Prostate gland (tissue), 2 donors: ENCODE measurements at places on chromosomes 1 and 21.
A peak's percentile ranks its signal among the peaks of the same experiment; 100 is the strongest.

- DNase-seq = no peak
Measured at GRCh38 chr1:5905436-5905835, 86.8 kb downstream of the NPHP4 start.

- no peak for DNase-seq
Measured at GRCh38 chr1:174359454-174359805, 88.3 kb upstream of the GPR52 start.

DNA sequence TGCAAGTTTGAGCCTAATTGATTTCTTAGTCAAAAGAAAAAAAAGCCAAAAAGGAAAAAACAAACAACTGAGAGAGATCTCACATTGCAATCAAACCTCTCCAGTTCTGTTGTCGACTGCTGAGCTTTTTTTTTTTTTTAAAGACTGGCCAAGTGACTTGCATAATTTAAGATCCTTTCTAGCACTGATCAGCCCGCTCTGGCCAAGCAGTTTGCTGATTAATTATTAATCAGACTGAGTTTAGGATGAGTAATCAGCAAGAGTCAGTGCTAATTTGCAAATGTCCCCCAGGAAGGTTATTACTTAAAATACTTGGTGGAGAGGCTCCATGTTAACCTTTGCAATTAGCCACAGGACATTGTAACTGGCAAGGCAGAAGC is 39.3 kb downstream of the HMGB4 start:
- DNase-seq = no peak

- no peak for DNase-seq
Measured at GRCh38 chr1:183907070-183907469, 102.2 kb downstream of the RGL1 start.

GRCh38 chr1:156383023-156383422 is 14.0 kb downstream of the RHBG start:
- peak; percentile 32 for DNase-seq

- peak; percentile 84 for DNase-seq
Measured at GRCh38 chr1:43763497-43763973, 56.2 kb downstream of the ST3GAL3 start.

- DNase-seq = no peak
Measured at GRCh38 chr21:44397431-44398031, 44.1 kb downstream of the TRPM2 start.

DNA sequence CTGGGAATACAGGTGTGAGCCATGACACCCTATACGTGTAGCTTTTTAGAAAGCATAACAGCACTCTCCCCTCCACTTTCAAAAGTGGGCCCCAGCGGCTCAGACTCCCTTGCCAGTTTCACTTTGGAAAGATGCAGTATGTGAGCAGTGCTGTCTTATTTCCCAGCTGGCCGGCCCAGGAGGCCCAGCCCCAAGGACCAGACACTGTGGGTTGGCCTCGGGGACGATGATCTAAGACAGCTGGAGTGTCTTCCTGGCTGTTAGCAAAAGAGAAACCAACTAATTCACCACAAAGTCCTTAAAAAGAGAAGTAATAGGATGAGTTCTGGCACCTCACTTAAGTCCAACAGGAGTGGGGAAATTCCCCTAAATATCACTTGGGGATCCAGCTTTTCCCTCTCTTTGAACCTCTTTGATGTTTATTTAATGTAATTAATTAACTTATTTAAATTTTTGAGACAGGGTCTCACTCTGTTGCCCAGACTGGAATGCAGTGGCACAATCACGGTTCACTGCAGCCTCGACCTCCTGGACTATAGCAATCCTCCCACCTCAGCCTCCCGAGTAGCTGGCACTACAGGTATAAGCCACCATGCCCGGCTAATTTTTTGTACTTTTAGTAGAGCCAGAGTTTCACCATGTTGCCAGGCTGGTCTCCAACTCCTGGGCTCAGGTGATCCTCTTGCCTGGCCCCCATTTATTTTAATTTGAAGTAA is 17.6 kb upstream of the CLIC4 start:
- no peak for DNase-seq

GRCh38 chr1:236024641-236025040 is 40.2 kb downstream of the NID1 start:
- no peak for DNase-seq

GRCh38 chr1:39270368-39270767 is 65.9 kb downstream of the MACF1 start:
- no peak for DNase-seq

DNA sequence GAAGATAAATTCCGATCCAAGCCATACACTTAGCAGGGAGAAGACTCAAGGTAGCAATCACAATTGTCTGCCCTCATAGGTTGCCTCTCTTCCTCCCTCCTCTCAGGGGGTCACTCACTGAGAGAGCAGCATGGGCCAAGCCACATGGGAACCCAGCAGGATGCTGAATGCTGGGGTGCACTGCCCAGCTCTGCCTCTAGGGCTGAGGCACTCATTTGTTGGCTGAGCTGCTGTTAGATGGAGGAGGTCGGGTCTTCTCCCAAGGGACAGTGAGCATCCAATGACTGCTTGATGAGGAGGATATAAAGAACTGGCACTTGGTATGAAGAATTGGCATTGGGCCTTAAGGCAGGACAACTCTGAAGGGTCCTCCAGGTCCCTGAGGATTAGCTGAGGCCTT is 418.8 kb downstream of the SIPA1L2 start:
- no peak for DNase-seq

DNA sequence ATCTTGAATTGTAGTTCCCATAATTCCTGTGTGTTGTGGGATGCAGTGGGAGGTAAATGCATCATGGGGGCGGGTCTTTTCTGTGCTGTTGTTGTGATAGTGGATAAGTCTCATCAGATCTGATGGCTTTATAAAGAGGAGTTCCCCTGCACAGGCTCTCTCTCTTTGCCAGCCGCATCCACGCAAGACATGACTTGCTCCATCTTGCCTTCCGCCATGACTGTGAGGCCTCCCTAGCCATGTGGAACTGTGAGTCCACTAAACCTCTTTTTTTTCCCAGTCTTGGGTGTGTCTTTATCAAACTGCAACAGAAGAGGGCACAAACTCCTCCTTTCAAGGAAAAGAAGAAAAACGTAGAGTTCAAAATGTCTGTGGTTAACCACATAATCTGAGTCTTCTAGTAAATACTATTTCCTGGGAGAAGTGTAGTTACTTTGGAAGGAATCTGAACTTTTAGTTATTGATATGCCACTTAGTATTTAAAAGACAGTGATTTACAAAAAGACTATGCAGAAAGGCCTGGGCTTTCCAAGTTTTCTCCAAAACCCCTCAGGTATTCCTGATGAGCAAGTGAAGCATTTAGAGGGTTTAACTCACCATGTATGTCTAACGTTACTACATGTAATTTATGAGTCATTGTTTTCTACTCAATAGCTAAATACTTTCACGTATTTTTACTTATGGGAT is 10.0 kb downstream of the ADAMTS1 start:
- no peak for DNase-seq

DNA sequence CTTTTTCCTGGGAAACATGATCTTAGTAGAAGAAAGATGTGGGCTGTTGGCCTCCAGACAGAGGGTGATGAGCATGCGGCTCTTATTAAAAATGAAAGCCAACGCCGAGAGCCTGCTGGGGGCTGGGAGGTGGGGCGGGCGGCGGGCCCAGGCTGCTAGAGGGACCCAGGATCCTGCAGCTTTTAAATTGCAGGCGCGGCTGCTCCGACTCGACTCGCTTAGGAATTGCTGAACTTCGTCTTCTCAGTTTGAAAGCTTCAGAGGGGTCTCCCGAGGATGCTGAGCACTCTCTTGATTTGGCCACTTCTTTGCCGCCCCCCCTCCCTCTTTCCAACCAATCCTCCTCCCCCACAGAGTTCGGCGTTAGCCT is 1.2 kb downstream of the AGPAT3 start:
- DNase-seq = peak; percentile 55

DNA sequence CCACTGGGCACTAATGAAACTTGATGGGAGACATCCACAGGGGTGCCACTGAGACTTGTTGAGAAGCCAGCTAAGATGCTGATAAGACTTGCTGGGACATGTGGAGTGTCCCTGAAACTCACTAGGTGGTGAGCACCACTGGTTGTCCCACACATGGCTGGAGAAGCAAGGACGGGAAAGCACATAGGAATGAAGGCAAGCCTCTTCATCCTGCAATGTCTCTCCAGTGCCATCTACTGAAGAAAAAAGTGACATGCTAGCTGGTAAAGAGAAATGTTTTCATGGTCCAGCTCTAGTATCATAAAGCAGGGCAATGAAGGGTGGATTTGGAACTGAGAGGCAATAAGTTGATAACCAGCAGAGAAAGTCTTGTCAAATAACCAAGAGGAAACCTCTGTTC is 283.0 kb downstream of the PAPPA2 start:
- DNase-seq = no peak
